Motor neuron (in vitro differentiated cells): ENCODE measurements at places on chromosomes 4 and X. TPM values are rescaled to one million over a fixed set of nuclear protein-coding genes. Genes with fewer than 3 reads are reported as not detected.
A peak's percentile ranks its signal among the peaks of the same experiment; 100 is the strongest.

Gene CHRNA9
- 0.13 and 0.22 TPM in 2 replicates for total RNA-seq

DNA sequence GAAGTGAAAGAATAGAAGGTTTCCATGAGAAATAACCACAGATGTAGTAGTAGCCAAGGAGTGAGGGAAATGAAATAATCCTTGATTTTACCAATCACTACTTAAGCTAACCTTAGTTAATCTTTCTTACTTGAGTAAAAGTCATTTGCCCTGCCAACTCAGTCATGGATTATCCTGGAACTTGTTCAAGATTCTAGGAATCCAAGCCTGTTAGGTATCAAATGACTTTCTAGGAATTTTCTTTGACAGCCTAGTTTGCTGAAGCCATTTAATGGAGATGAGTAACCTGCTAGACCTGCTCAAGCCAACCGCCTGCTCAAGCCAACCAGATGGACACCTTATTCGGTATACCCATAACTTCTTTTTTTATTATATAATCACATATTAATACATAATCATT is 180.5 kb downstream of the KLHL13 start:
- ATAC-seq: no peak

GRCh38 chrX:74133156-74133796 is 170.7 kb upstream of the ZCCHC13 start:
- no peak for ATAC-seq

DNA sequence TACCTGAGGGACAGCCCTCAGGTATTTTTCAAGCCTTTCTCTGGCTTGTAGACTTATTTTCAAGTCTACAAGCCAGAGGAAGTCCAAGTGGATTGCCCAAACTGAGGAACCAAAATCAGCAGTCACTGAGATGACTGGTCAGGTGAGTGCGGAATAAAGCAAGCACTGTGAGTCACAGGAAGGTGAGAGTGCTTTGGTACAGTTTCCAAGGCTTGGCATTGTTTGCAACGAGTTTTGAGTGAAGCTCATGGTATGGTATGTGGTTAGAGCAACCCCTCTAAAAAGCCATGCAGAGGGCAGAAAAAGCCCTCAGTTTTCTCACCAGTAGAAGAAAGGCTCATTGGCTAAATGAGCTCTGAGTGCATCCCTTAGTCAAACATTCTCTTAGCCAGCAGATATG is 112.8 kb upstream of the EOLA2 start:
- ATAC-seq: no peak

- peak; percentile 12 for ATAC-seq
Measured at GRCh38 chr4:128863312-128864075, 54.0 kb downstream of the JADE1 start.

Gene SMS
- total RNA-seq: 120 and 158 TPM in 2 replicates

GRCh38 chr4:42673082-42673425 is 16.1 kb upstream of the ATP8A1 start:
- peak; percentile 29 for ATAC-seq

- ATAC-seq: no peak
Measured at GRCh38 chrX:124209792-124210576, 122.5 kb upstream of the TEX13D start.

DNA sequence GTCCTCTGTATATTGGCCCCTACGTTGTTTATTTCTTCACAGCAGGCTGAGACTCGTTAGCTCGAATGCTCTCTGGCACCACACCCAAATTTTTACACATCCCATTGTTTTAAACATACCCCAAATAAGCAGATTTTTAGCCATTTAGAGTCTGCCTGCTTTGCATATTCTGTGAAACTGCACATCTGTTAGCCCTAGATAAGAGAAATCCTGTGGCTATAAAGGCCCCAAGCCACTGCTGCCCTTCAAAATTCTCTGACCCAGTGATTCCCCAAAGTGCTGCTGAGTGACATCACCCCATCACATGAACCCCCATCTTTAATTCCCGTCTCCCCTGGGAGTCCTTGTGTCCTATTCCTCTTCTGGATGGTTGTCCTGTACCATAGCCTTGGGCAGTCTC is 20.8 kb downstream of the TEX13C start:
- ATAC-seq: peak; percentile 67
